T-helper 1 cell treated with Interleukin-12 subunit alpha and Interleukin-12 subunit beta and Interleukin-4 antibody, amounts not matched to agents 30 ng/mL and 1 ng/mL, for 36 hours (primary cell): ENCODE measurements at places on chromosomes 1 and 21. TPM values are rescaled to one million over a fixed set of nuclear protein-coding genes. Genes with fewer than 3 reads are reported as not detected.

VWA1 gene
- 1.6 and 2.0 TPM in 2 replicates for total RNA-seq

MYCL gene
- 0.44 TPM in 1 of 2 replicates, not detected in the other for total RNA-seq

RGS5 gene
- total RNA-seq, result 1.2 and 1.3 TPM in 2 replicates

FAM72D gene
- 4.4 and 5.1 TPM in 2 replicates for total RNA-seq

LCE1C gene
- total RNA-seq, result not detected in 2 replicates

SMAP2 gene
- 235 and 239 TPM in 2 replicates for total RNA-seq

OR2T11 gene
- total RNA-seq, result not detected in 2 replicates

GJA4 gene
- total RNA-seq, result 0.25 and 0.46 TPM in 2 replicates

NTNG1 gene
- total RNA-seq, result not detected in 2 replicates

BNIPL gene
- total RNA-seq, result 0.95 and 2.6 TPM in 2 replicates

LAPTM5 gene
- total RNA-seq, result 477 and 500 TPM in 2 replicates

C1orf146 gene
- not detected in 2 replicates for total RNA-seq

BACE2 gene
- 1.2 and 1.9 TPM in 2 replicates for total RNA-seq

SERPINC1 gene
- 0.49 TPM in 1 of 2 replicates, not detected in the other for total RNA-seq

NFIA gene
- 0.66 and 0.76 TPM in 2 replicates for total RNA-seq

LRRC3 gene
- 2.7 and 2.9 TPM in 2 replicates for total RNA-seq
